ENCODE measurements at places on chromosomes 1 and 21.
A peak's percentile ranks its signal among the peaks of the same experiment; 100 is the strongest.

DNA sequence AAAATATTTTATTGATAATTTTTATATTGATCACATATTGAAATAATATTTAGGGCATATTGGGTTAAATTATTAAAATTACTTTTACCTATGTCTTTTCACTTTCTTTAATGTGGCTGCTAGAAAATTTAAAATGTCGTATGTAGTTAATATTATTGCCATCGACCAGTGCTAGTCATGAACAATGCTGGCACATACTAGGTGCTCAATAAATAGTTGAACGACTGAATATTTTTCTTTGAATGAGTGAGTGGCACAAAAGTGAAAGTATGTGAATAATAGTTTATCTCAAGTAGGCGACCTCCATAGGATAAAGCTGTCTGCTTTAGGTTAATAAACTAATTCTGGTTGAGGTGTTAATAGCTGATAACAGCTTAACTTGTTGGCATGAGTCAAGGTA lies 150.8 kb upstream of the FGGY start:
- no peak for DNase-seq

DNA sequence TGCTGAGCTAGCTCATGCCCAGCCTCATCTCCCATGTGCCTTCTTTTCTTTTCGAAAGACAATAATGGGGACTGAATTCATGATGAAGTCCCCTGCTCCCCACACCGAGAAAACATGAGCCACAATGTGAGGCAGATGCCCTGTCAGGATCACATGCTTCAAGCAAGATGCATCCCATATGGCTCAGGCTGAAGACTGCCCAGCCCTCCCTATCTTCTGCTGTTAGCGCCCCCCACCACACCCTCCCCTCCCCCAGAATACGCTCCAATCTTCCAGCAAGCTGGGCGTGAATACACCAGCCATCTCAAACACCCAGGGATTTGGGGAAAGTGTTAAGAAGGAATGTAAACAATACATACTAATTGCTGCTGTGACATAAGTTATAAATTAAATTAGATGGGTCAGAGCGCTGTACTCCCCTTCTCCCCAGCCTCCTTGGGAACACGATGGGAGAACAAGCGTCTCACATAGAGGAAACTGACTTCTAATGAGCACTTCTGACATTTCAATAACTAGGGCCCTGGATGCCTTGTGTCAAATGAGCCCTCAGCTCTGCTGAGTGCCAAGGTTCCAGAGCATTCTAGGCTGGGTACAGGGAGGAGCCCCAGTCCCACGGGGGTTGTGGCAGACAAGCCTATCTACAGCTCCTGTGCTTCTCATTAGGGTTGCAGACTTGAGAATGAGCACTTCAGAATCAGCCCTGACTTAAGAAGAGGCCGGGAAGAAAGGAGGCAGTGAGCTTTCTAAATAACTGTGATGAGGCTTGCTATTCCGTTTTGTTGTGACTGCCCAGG lies 55.6 kb downstream of the TNR start:
- DNase-seq: no peak

DNA sequence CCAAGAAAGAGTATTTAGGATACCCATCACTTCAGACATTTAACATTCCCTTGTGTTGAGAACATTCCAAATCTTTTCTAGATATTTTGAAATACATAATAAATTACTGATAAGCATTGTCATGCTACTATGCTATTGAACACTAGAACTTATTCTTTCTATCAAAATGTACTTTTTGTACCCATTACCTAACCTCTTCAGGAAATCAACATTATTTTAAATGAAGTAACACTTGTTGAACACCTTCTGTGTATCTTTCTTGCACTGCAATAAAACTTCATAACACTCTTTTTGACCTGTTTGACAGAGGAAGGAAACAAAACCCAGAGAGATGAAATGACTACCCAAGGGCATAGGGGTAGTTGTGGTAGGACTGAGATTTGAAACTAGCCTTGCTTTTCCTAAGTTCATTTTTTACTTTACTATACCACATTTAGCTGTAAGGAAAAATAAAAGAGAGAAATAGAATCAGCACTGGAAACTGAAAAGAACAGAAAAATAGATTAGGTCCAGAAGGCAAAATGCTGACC lies 99.4 kb downstream of the UCHL5 start:
- DNase-seq: no peak

DNA sequence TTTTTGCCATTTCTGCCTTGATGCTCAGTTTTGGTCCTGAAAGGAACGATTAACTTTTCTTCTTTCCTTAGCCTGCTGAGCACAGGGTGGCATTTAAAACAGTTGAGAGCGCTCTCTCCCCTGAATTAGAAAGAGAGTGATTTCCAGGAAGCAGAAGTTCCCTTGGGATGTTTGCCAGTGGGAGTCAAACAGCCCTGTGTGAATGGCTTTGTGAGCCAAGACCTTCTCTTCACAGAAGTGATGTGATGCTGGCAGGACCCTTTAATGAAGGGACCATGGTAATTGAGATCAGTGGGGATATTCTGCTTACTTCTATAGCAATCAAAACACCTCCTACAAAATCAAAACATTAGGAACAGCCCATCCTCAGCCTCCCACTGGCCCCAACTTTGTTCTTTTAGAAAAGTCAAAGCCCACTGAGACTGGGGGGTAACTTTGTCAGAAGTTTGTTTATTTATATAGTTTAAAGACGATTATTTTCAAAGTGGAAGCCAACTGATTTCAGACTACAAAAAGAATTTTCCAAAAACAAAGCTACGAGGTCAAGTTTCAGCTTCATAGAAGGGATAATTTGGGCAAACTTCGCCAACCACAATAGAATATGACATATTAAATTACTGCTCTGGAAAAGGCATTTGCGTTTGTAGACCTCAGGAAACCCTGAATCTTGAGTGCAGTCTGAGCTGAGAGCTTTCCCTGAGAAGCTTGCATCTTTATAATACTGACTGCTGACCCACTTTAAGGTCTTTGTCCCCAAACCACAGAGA lies 122.7 kb downstream of the GABPA start:
- DNase-seq: no peak

GRCh38 chr1:44698138-44698537 lies 23.6 kb downstream of the ARMH1 start:
- no peak for DNase-seq

GRCh38 chr1:184297244-184297750 lies 89.5 kb upstream of the C1orf21 start:
- DNase-seq: no peak

DNA sequence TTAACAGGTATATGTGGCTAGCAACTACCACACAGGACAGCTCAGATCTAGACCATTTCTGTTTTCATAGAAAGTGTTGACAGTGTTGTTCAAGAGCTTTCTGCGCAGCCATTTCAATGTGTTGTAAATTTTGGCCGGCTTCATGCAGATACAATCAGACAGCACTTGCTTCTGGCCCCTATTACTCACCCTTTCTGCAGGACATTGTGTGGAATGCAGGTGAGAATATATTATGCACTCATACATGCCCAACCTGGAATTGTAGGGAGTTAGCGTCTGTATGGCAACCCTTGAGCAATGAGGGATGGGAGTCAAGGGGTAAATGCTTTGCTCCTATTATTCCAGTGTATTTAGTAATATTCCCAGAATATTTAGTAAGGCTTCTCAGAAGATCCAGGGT lies 180.9 kb upstream of the PLXNA2 start:
- no peak for DNase-seq

DNA sequence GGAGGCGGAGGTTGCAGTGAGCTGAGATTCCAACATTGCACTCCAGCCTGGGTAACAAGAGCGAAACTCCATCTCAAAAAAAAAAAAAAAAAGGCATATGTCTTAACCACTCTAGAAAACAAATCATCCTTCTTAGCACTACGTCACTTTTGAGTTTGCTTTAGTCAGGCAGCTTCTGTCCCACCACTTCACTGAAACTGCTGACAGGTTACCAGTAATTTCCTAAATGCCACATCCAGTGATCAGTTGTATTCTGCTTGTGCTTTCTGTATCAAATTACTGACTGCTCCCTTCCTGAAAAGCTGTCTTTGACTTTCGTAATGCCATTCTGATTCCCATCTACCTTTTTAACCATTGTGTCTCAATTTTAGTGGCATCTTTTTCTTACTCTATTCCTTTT lies 21.7 kb downstream of the RCOR3 start:
- no peak for DNase-seq

- no peak for DNase-seq
Observed at GRCh38 chr1:192521734-192522133, 53.8 kb upstream of the RGS1 start.

DNA sequence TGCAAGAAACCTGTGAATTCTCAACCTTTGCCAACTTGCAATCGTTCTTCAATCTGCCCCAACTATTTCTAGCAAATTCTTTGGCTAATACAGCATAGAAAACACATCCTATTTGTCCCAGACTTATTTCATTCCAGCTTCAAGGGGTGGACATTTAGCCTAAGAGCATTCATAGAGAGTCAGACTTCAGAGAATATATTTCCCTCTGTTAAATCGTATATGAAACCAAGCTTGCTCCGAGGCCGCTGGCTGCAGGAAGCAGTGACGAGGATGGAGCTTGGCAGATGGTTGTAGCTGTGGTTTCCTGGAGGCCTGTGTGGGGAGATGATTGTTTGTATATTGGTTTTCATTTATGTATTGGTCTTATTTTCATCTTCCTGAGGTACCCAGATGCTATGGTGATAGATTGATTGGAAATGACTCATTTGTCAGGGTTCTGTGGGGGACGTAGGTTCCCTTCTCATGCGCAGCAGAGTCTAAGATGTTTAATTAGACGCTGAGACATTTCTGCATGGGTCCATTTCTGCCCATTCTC lies 26.1 kb downstream of the MAN1C1 start:
- no peak for DNase-seq

DNA sequence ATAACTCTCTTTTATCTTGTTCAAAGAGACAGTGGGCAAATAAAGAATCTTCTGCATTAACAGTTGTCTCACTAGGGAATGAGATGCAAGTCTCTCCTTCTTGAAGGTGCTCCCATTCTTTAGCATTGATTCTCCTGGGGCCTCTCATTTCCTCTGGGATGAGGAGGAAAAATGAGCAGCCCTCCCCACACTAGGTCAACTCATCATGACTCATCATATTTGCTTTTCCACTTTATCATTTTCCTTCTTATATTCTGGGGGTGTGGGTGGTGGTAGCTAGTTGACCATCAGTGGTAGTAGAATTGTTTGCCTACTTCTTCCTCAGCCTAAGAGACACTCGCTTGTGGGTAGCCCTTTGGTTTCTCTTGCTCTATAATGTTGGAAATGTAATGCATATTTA lies 182.0 kb upstream of the C1orf87 start:
- no peak for DNase-seq

DNA sequence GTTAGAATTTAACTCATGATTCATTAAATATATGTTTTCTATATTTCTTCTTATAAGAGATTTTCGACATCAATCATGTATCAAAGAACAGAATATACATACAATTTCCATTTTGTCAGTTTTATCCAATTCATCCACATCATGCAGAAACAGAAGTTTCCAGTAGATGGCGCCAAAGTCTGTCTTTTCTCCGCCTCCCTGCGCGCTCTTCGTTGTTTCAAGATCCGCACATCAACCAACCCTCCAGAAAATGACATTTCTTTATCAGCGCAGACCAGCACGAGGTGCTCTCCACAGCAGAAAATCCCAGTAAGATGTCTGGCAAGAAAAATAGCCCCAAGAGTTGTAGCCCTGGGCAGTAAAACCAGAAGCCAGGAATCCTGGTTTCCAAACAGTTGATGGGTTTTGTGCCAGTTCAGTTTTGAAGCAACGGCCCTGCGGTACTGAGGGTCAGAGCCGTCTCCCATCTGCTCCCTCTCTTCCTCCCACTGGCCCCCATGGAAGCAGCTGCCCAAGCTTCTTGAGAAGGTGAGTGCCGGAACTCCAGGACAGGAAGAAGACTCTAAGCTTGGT lies 38.6 kb upstream of the GPR137B start:
- no peak for DNase-seq

DNA sequence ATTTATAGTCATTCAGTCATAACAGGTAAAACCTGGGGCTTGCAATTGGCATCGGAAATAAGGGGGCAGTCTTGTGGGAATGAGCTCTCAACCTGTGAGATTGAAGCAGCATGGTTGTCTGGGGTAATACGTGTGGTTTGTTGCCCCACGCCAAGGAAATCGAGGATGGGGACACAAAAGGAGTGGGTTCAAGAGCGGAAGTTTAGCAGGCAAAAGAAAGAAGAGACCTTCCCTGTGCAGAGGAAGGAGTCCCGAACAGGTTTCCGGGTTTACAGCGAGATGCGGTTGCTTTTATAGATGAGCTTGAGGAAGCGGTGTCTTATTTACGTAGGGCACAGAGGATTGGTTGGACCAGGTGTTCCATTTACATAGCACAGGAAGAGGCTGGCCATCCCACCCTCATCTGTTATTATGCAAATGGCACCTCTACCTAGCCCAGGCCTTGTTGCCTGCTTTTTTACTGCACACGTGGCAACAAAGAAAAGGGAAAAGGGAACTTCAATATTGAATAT lies 37.3 kb downstream of the IFNAR1 start:
- DNase-seq: peak; percentile 76

GRCh38 chr1:156074661-156075060 lies 7.6 kb downstream of the MEX3A start:
- no peak for DNase-seq

DNA sequence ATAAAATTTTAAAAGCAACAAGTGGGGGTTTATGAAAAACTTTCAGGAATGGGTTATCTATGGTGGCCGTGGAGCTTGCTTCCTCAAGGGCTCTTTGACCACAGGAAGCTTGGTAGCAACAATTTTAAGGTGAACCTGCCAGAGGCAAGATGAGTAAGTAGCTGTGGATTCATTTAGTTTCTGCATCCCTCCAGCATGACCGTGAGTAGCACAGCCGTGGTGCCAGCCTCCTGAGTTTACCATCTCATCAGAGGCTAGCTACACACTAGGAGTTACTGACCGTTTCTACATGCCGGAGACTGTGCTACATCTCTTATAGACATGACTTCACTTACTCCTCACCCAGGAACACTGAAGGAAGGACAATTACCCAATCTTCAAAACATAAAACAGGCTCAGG lies 30.1 kb upstream of the PLEKHG5 start:
- DNase-seq: no peak

DNA sequence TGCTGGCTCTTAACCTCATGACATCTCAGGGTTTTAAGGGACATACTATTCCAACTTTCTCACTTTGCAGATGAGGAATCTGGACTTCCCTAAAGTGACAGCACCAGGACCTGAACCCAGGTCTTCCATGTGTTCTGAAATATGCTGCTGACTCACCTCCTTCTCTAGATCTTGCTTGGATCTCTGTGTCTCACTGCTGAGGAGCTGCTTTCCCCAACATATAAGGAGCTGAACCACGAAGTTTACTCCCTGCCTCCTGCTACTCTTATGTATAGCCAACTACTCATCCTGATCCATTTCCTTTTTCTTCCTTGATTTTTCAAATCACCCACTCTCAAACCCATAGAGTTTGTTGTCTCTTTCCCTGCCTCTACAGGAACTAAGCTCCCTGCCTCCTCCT lies 38.2 kb downstream of the ALG14 start:
- no peak for DNase-seq

DNA sequence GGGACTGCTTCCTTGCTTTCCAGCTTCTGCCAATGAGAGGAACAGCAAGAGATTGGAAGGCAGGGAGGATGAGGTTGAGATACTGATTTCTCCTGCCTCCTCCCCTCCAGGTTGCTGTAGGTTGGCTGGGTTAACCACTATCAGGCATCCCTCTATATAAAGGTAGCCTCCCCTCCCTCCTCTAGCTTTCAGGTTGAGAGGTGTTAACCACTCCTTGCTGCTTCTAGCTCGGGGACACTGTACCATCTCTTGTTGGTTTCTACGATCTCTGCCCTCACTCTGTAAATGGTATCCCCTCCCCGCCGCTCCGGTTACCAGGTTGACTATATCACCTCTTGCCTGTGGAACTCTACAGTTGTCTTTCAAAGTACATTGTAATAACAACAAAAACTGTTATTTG lies 16.7 kb downstream of the LPAR3 start:
- DNase-seq: peak; percentile 17
